ENCODE measurements at places on chromosomes 1 and 21. TPM values are rescaled to one million over a fixed set of nuclear protein-coding genes. Genes with fewer than 3 reads are reported as not detected.

Gene RPTN
- not detected for total RNA-seq

Gene TDRD10
- total RNA-seq, result not detected

Gene TOR1AIP2
- total RNA-seq, result 28.9 TPM

Gene LMOD1
- not detected for total RNA-seq

Gene SELP
- total RNA-seq, result 2.4 TPM

Gene SERTAD4
- not detected for total RNA-seq

Gene CLCA4
- not detected for total RNA-seq

Gene OR2T11
- not detected for total RNA-seq

Gene TENT5C
- total RNA-seq, result 11.2 TPM

Gene JAM2
- 0.07 TPM for total RNA-seq

- no peak for DNase-seq
- peaks cover 2% of the 10 kb centered on the region for H3K27me3 ChIP-seq
- H3K4me1 ChIP-seq, result peaks cover 20% of the 10 kb centered on the region
Observed at GRCh38 chr1:241553886-241554592, 21.9 kb downstream of the KMO start.

GRCh38 chr1:78587211-78587610, 33.0 kb upstream of the IFI44L start:
- peaks cover 7% of the 10 kb centered on the region for H3K27me3 ChIP-seq
- no peaks in the 10 kb centered on the region for H3K36me3 ChIP-seq
- H3K4me3 ChIP-seq, result no peak overlapping the region
- no peak for DNase-seq
- H3K4me1 ChIP-seq, result no peaks in the 10 kb centered on the region
- H3K27ac ChIP-seq, result no peak overlapping the region

DNA sequence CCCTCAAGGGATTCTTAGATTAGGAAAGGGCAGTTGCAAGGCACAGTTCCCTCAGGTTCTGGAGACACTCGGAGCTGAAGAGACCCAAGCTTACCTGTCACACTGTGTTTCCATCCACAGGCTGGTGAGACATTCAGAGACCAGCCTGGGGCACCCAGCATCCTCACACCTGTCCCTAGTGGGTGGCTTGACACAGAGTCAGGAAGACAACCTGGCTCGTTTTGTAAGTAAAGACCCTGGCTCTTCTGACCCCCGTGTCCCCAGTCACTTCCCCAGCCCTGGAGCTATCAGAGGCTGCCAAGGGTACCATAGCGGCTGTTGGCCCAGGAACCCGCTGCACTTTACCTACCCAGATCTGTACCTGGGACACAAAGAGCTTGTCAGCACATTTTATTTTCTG, 409.8 kb downstream of the MATN1 start:
- DNase-seq, result no peak
- no peaks in the 10 kb centered on the region for H3K4me1 ChIP-seq
- no peak overlapping the region for H3K27ac ChIP-seq
- H3K27me3 ChIP-seq, result peaks cover 3% of the 10 kb centered on the region
- no peak overlapping the region for H3K4me3 ChIP-seq

DNA sequence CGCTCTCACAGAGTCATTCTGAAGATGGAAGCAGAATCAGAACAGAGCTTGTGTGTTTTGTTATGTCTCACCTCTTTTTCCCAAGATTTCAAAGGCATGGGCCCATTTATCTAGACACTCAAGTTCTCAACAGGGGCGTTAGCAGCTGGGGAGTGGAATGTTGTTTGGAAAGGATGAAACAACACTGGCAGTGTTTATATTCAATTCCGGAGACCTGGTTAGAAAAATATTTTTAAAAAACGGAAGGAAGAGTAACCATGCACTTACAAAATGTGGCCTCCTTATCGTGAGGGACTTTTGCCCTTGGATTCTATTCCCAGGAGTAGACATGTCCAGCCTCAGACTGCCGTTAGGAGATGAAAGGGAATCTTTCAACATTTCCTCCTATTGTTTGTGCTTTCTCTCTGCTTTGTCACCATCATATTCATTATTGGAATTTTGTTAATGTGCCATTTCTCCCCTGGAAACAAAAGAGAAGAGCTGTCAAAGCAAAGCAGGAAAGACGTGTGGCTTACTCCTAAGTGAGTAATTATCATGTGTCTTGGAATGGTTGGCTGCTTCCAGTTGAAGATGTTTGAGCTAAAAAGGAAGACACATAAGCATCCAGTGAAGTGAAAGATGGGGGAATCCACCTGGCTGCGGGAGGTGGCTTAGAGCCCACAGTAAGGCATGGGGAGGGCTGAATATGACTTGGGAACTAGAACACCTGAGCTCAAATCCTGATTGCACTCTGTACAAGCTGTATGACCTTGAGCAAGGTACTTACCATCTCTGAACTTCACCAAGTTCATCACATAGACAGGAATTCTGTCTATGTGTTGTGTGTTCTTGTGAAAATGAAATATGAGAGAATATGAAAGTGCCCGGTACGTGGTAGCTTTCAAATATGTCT, 71.7 kb upstream of the JUN start:
- no peak for DNase-seq
- no peak overlapping the region for H3K4me3 ChIP-seq
- no peak overlapping the region for H3K27ac ChIP-seq
- no peaks in the 10 kb centered on the region for H3K36me3 ChIP-seq

DNA sequence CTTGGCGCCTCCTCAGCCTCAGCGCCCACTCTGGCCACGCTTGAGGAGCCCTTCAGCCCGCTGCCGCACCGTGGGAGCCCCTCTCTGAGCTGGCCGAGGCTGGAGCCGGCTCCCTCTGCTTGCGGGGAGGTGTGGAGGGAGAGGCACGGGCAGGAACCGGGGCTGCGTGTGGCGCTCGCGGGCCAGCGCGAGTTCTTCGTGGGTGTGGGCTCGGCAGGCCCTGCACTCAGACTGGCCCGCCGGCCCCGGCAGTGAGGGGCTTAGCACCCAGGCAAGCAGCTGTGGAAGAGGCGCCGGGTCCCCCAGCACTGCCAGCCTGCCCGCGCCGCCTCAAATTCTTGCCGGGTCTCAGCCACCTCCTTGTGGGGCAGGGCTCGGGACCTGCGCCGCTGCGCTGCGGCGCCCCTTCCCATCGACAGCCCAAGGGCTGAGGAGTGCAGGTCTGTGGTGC, 61.4 kb downstream of the SLC16A1 start:
- no peak for DNase-seq
- no peaks in the 10 kb centered on the region for H3K4me1 ChIP-seq
- H3K36me3 ChIP-seq, result no peaks in the 10 kb centered on the region
- no peaks in the 10 kb centered on the region for H3K27me3 ChIP-seq

- no peaks in the 10 kb centered on the region for H3K36me3 ChIP-seq
- DNase-seq, result no peak
- H3K4me3 ChIP-seq, result no peak overlapping the region
- H3K27me3 ChIP-seq, result no peaks in the 10 kb centered on the region
Observed at GRCh38 chr1:58710190-58711085, 10.6 kb upstream of the MYSM1 start.

- no peak overlapping the region for H3K4me3 ChIP-seq
- no peaks in the 10 kb centered on the region for H3K27me3 ChIP-seq
- H3K36me3 ChIP-seq, result peaks cover 40% of the 10 kb centered on the region
- peaks cover 12% of the 10 kb centered on the region for H3K4me1 ChIP-seq
- DNase-seq, result no peak
- H3K27ac ChIP-seq, result no peak overlapping the region
Observed at GRCh38 chr1:101043776-101044175, 18.2 kb upstream of the DPH5 start.

DNA sequence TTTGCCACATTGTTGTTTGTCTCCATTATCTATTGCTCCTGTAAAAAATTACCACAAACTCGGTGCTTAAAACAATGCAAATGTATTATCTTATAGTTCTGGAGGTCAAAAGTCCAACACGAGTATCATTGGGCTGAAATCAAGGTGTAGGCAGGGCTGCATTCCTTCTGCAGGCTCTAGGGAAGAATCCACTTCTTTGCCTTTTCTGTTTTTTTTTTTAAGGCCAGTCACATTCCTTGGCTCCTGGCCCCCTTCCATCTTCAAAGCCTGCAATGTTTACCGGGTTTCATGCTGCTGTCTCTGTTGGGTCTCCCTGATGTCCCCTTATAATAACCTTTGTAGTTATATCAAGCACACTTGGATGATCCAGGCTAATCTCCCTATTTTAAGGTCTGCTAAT, 212.7 kb downstream of the PTBP2 start:
- H3K27ac ChIP-seq, result no peak overlapping the region
- no peak overlapping the region for H3K4me3 ChIP-seq
- no peaks in the 10 kb centered on the region for H3K27me3 ChIP-seq
- H3K36me3 ChIP-seq, result no peaks in the 10 kb centered on the region
- no peaks in the 10 kb centered on the region for H3K4me1 ChIP-seq

- H3K27me3 ChIP-seq, result no peaks in the 10 kb centered on the region
- H3K4me3 ChIP-seq, result no peak overlapping the region
- no peak for DNase-seq
- no peaks in the 10 kb centered on the region for H3K36me3 ChIP-seq
- H3K4me1 ChIP-seq, result peaks cover 8% of the 10 kb centered on the region
Observed at GRCh38 chr1:116288201-116288598, 84.8 kb upstream of the ATP1A1 start.

DNA sequence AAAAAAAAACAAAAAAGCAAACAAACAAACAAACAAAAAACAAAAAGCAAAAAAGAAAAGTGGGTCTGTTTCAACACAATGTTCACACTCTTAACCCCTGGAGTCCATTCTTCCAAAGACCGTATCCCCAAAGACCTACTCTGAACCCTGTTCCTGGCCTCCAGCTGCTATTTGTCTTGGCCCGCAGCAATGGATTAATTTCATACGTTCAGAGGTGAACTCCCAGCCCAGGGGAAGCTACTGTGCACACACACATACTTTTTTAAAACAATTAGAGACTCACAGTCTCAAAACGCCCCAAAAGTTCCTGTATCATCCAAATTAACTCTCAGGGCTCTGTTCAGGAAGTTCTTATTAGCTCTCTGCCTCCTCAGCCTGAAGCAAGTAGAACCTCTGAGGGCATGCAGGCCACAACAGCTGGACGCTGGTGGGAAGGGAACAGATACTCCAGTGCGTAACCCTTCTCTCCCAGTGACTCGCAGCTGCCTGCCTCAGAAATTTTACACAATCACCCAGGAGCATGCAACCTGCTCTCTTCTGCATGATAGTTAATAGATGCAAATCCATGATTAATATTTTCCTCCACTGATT, 395.4 kb downstream of the RRAGC start:
- H3K4me1 ChIP-seq, result no peaks in the 10 kb centered on the region
- H3K27ac ChIP-seq, result no peak overlapping the region
- H3K4me3 ChIP-seq, result no peak overlapping the region
- no peak for DNase-seq

DNA sequence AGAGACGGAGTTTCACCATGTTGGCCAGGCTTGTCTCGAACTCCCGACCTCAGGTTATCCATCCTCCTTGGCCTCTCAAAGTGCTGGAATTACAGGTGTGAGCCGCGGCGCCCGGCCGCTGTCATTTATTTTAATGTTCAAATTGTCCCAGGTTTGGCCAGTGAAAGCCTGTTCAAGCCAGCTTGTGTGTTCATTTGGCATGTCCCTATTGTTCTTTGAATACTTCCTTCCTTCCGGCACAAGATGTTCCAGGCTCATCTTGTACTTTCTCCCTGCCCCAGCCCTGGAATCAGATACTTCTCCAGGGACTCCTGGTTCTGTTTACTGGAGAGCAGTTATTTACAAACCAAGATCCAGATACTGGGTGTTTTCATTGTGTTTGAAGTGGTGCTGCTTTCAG, 37.0 kb downstream of the ZBTB8B start:
- H3K27me3 ChIP-seq, result peaks cover 36% of the 10 kb centered on the region
- H3K4me1 ChIP-seq, result peaks cover 5% of the 10 kb centered on the region
- no peak for DNase-seq
- H3K4me3 ChIP-seq, result peak overlapping the region; percentile 47
- no peaks in the 10 kb centered on the region for H3K36me3 ChIP-seq

DNA sequence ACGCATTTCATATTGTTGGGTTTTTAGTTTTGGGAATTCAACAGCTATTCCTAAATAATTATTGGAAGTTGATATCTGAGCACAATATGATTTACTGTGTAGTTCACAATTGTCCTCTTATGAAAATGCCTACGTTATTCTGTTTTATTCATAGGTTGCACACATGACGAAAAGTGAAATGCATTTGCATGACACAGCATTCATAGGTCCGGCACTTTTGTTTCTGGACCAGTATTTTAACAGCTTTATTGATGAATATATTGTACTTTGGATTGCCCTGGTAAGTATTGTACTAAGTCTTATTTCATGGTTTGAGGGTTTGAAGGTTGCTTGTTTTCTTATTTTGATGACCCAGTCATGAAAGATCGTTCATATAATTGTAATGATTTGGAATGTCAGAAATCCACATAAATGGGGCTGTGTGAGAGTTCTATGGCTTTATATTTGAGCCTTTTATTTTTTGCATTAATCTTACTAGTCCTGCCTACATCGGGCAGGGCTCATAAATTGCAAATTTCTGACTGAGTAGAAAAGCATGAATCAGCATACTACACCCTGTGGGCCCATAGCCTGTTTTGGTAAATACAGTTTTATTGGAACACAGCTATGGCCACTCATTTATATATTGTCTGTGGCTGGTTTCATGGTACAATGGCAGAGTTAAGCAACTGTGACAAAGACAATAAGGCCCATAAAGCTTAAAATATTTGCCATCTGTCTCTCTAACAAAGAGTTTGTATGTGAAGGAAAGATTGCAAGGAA, 17.0 kb downstream of the DENND2D start:
- no peaks in the 10 kb centered on the region for H3K27me3 ChIP-seq
- no peak for DNase-seq
- H3K4me1 ChIP-seq, result peaks cover 69% of the 10 kb centered on the region
- H3K4me3 ChIP-seq, result no peak overlapping the region
- H3K27ac ChIP-seq, result peak overlapping the region; percentile 74

DNA sequence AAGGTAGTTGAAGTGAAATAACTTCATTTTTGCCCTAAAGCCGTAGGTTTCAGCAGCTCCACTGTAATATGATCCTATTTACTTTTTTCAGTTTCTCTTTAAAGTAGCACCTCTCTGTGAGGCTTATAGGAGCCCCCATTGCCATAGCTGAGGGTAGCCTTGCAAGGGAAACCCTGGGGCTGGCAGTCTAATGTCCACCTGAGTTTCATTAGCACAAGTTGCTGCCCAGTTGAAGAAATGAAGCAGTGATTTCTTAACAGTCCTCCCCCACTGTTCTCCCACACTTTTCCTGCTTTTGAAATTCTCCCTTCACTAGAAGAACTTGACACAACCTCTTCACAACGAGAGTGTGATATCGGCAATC, 1.5 kb downstream of the HMCN1 start:
- peaks cover 57% of the 10 kb centered on the region for H3K27me3 ChIP-seq
- H3K4me1 ChIP-seq, result peaks cover 19% of the 10 kb centered on the region
- H3K4me3 ChIP-seq, result no peak overlapping the region
- H3K36me3 ChIP-seq, result no peaks in the 10 kb centered on the region
- no peak overlapping the region for H3K27ac ChIP-seq

DNA sequence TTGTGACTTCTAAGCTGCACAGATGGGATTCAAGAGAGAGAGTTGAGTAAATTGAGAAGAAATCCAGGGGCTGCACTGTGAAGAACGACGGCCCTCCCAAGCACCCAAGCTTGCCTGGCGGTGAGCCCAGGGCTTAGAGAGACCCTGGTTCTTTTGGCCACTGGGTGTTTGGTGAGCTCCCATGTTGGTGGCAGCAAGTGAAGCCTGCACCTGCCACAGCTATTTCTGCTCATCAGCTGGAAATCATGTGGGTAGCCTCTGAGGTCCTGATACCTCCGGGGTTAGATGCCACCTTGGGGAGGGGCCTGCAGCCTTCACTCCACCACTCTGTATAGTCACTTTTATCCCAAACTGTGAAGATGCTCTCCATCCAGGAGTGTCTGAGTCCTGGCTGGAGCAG, 6.2 kb upstream of the BTG2 start:
- peaks cover 48% of the 10 kb centered on the region for H3K4me1 ChIP-seq
- no peak overlapping the region for H3K4me3 ChIP-seq
- H3K36me3 ChIP-seq, result no peaks in the 10 kb centered on the region
- DNase-seq, result no peak
